CD4-positive, CD25-positive, alpha-beta regulatory T cell (primary cell): ENCODE measurements at places on chromosomes 7 and 10.

DNA sequence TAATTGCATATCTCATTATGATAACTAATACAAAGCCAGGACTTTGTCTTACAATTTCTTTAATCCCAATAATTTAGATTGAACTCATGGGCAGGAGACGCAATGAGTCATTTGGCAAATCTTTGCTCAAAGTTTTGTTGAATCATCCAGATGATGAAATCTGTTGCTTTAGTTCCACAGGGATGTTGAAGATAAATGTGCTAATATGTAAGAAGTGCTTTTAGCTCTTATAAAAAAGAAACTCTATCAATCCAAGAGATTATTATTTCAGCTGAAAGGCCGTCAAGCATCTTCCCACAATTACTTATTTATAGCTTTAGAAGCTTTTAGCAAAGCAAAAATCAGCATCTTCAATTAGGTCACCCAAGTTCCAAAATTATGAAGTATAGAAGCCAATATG, 36.8 kb upstream of the ANK3 start:
- no peak for DNase-seq

GRCh38 chr7:155998766-155999630, 186.7 kb upstream of the SHH start:
- no peak for DNase-seq

- DNase-seq = no peak
Observed at GRCh38 chr7:30533886-30534285, 29.3 kb upstream of the GGCT start.

GRCh38 chr10:43273543-43273942, 6.7 kb upstream of the RASGEF1A start:
- no peak for DNase-seq

DNA sequence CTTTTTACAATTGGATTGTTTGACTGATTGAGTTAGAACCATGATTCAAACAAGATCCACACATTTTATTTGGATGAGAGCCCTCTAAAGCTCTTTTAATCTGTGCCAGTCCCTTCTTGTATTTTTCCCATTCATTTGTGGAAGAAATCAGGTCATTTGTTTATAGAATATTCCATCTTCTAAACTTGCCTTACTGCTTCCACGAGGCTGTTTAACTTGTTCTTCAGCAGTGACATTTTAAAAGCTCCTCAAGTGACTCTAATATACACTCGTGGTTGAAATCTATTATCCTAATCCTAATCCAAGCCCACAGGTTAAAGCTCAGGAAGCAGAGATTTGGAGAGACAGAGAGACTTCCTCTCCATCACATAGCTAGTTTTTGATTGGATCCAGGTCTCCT, 155.4 kb upstream of the SVIL start:
- DNase-seq = no peak

- DNase-seq = no peak
Observed at GRCh38 chr7:136514776-136515175, 353.7 kb upstream of the CHRM2 start.

- DNase-seq = no peak
Observed at GRCh38 chr7:134962270-134962780, 24.0 kb upstream of the AGBL3 start.

GRCh38 chr7:23472956-23473843, 2.9 kb upstream of the IGF2BP3 start:
- no peak for DNase-seq

- peak; percentile 76 for DNase-seq
Observed at GRCh38 chr7:87416682-87417587, 58.5 kb downstream of the ABCB4 start.

DNA sequence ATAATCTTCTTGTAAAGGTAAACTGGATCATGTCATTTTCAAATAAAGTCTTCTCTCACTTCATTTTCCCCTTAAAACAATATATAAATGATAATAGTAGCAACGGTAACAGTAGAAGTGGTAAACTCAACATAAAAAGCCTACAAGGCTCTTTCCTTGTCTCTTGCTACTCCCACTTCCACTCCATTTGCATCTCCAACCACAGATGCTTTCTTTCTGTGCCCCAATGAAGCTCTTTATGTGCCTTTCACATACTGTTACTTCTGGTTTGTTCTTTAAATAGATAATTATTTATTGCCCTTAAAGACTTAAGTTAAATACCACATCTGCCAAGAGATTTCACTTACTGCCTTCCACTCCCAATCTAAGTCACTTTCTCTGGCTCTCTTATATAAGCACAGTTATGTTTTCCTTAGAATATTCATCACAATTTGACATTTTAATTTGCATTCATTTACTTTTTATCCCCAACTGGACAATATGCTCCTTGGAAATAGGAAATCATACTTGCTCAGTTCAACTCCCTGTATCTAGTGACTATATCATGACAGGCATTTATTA, 149.9 kb downstream of the CRPPA start:
- no peak for DNase-seq

- DNase-seq = no peak
Observed at GRCh38 chr10:96971324-96971723, 139.2 kb downstream of the LCOR start.

- no peak for DNase-seq
Observed at GRCh38 chr10:54682554-54682953, 118.5 kb downstream of the PCDH15 start.

- no peak for DNase-seq
Observed at GRCh38 chr7:24965831-24966708, 13.9 kb downstream of the OSBPL3 start.

- no peak for DNase-seq
Observed at GRCh38 chr7:84950836-84951235, 236.0 kb downstream of the SEMA3D start.

DNA sequence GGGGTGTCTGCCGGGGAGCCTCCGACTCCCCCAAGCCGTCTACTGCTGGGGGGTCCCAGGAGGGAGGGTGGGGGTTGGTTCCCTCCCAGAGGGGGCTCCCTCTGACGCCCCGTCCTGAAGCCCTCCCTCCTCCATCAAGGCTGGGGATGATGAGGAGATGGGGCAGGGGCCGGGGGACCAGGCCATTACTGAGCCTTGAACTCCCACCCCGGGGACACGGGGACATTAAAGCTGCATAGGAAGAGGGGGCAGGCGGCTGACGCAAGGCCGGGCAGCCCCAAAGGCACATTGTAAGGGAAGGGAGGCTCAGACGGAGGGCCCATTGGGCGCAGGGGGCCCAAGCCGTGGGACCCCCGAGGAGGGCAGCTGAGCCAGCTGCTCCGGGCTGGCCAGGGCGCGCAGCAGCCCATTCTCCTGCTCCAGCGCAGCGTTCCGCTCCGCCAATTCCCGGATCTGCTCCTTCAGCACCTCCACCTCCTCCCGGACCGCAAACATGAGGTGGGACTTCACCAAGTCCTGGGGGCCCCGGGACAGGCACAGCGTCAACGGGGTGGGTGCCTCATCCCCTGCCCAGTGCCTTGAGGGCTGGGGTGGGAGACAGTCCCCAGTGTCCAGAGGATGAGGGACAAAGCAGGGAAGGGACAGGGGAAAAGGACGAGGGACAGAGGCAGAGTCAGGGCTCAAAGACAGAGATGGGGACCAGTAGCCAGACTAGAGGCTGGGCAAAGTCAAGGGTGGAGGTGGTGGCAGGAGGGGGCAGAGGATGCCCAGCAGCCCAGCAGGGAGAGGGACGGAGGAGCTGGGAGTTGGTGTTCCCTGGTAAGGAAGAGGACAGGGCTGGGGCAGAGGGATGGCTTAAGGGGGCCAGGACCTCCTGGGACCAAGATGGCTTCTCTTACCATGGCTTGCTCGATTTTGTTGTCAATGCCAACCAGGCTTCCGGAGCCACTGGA, 2.9 kb upstream of the SPACDR start:
- no peak for DNase-seq

DNA sequence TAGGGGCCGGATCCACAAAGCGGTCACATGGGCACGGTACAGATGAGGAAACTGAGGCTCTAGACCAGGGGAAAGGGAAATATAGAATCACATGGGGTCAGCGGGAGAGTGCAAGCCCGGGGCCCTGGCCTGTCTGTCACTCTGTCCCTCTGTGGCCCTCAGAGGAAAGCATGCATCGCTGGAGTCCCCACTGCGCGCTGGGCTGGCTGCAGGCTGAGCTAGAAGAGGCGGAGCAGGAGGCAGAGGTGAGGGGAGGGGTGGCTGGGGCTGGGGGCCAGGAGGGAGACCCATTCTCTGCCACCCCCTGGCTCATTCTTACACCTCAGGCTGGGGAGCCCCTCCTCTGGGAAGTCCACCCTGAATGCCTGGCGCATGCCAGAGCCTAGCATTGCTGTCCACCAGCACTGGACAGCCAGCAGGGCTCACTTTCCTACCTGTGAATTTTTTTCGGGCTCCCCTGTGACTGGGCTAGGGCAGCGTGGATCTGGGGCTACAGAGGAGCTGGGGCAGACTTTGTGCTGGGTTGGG, 2.3 kb downstream of the VPS37D start:
- DNase-seq = no peak

DNA sequence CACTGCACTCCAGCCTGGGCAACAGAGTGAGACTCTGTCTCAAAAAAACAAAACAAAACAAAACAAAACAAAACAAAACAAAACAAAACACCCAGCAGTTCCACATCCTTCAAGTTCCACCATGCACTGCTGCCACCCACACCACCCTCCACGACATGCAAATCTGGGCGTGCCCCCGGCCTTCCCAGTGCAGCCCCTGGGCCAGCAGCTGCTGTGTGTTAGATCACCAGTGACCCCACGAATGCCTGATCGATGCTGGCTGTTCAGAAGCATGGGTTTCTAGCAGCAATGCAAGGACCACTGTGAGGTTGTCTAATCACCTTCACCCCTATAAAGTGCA, 36.3 kb downstream of the ELFN1 start:
- DNase-seq = no peak

GRCh38 chr7:151755131-151755801, 121.6 kb downstream of the PRKAG2 start:
- DNase-seq = no peak

GRCh38 chr7:18426564-18427226, 68.9 kb upstream of the HDAC9 start:
- no peak for DNase-seq

GRCh38 chr7:79051915-79052314, 401.6 kb downstream of the MAGI2 start:
- no peak for DNase-seq

GRCh38 chr7:108418946-108419345, 37.3 kb downstream of the NRCAM start:
- no peak for DNase-seq

DNA sequence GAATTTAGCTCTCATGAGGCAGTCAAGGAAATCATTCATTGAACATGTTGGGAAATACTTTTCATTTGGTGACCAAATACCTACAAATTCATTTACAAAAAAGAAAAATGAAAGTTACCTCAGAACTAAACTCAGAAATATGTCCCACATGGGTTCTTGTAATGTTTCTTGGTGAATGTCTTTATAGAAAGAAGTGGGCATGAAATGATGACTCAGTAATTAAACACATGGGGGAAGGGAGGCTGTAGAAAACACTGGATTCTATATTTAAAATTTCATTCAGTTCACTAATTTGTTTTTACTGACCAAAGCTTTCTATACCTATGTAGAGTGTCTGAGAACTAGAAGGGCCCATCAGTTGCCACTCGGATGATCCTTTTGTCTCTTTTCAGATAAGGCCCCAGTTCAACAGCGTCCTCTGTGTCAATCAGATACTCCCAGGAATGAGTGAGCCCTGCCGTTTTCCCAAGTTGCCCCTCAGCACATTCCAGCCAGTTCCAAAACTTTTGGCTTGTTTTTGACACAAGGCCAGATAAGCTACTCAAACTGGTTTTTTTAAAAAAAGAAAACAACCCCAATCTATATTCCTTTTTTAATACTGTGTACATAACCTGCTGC, 49.3 kb upstream of the AGBL3 start:
- DNase-seq = no peak

GRCh38 chr7:134101716-134102115, 25.4 kb upstream of the LRGUK start:
- no peak for DNase-seq

- DNase-seq = no peak
Observed at GRCh38 chr7:54672519-54672918, 86.5 kb downstream of the SEC61G start.

GRCh38 chr10:123988694-123989093, 97.1 kb upstream of the CPXM2 start:
- DNase-seq = no peak

- DNase-seq = peak; percentile 32
Observed at GRCh38 chr10:114195079-114195478, 15.9 kb downstream of the TDRD1 start.

GRCh38 chr10:46229144-46229563, 57.6 kb upstream of the ANTXRL start:
- DNase-seq = peak; percentile 11

- DNase-seq = no peak
Observed at GRCh38 chr10:11462071-11462470, 149.4 kb downstream of the USP6NL start.
